ENCODE measurements at places on chromosomes 1 and 21.

GRCh38 chr1:119636491-119637089, 11.5 kb downstream of the ZNF697 start:
- DNase-seq = no peak

GRCh38 chr1:30596891-30597290, 126.5 kb downstream of the MATN1 start:
- DNase-seq = no peak

- no peak for DNase-seq
Measured at GRCh38 chr1:79472067-79472656, 465.6 kb upstream of the ADGRL4 start.

DNA sequence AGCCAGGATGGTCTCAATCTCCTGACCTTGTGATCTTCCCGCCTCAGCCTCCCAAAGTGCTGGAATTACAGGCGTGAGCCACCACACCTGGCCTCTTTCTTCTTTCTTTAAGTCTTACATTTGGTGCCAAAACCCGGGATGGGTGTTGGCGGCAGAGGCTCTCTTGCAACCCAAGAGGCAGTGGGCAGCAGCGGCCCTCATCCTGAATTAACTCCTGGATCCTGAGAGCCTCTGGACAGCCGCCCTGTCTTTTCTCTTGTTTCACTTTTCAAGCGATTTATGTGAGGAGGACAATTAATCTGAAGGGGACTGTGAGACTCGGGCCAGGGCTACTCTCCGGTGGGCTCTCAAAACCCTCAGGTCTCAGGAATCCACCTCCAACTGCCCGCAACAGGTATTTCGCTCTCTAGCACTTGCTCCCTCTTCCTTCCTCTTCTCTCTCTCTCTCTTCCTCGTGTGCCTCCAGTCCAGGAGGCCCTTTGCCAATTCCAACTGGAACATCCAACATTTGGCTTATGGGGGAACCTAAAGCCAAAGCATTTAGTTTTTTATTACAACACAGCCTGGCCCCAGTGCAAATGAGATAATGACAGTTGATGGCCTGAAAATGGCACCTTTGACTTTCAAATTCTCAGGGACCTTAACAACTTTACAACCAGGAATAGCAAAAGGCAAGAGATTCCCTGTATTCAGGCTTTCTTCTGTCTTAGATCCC, 18.1 kb upstream of the SLC2A5 start:
- DNase-seq = no peak

DNA sequence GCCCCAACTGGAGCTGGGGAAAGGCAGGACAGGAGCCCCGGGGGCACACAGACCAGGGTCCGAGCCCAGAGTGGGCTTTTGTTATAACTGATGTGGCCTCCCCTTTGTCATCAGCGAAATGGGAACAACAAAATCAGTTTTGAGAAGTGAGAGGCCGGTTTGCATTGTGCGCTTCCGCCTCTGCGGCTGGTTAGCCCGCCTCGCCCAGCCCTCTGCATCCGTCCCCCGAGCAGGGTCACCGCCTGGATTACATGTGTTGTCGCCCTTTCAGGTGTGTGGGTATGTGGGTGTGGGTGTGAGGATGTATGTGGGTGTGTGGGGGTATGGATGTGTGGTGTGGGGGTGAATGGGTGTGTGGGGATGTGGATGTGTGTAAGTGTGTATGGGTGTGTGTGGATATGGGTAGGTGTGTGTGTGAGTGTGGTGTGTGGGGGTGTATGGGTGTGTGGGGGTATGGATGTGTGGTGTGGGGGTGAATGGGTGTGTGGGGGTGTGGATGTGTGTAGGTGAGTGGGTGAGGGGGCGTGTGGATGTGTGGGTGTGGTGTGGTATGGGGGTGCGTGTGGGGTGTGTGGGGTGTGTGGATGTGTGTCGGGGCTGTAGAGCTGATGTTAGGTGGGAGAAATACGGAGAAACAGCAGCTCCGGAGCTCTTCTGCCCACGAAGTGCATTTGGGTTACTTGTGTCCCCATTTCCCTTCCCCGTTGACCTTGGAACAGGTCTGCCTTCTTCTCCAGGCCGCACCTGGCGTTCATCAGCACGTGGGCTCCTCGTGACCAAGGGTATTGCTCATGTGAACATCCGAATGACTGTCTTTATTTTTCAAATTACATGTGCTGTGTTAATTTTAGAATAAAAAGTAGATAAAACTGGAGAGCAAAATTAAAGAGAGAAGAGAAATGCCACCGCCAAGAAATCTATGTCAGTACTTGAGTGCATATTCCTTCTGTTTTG, 67.6 kb downstream of the FHAD1 start:
- no peak for DNase-seq

DNA sequence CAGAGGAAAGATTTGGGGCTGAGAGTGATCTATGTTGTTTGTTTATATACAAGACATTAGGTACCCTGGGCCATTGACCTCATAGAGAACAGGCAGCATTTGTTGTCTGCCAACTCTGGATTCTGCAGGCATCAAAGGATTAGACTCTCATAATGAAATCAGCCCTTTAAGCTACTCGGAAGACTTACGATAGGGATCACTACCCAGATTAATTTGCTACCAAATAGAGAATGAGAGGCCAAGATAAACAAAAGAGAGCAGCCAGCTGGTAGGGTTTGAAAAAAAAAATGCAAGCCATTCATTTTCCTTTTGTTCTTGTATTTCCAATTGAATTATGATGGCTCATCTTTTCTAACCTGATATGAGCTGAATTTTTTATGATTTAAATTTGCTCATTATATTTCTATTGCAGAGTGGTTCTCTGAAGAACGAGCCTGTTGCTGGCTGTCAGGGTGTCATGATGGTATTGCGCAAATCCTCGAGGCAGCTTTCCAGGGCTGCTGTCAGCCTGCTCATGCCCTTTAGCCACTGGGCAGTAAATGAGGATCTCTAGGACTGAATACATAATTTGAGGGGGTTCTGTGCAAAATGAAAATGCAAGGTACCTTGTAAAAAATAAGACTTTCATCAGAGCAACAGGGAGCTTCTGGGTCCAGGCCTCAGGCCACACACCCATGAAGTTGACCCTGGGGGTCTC, 116.4 kb upstream of the KCNJ15 start:
- DNase-seq = no peak

DNA sequence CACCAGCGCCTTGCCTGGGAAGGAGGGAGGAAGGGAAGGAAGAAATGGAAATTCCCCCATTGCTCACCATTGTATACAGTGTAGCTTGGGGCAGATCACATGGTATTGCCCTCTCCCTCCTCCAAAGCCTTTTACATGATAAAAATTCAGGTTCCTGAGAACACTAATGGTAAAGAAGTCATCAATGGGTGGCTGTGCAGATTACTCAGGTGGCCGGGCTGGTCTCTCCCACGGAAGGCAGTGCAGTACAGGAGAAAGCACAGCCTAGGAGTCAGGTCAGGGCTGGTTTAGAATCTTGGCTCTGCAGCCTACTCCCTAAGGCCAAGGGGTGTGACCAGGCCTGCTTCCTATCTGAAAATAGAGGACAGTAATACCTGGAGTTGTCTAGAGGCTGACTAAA, 107.9 kb downstream of the SUSD4 start:
- DNase-seq = no peak

- no peak for DNase-seq
Measured at GRCh38 chr1:168288311-168289052, 7.8 kb downstream of the TBX19 start.

DNA sequence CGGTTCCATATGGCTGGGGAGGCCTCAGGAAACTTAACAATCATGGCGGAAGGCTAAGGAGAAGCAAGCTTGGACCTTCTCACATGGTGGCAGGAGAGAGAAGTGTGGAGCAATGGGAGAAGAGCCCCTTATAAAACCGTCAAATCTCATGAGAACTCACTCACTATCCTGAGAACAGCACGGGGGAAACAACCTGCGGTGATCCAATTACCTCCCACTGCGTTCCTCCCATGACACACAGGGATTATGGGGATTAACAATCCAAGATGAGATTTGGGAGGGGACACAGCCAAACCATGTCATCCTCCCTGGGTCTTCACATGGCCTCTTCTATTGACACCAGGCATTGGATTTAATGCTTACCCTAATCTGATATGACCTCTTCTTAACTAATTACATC, 455.1 kb upstream of the VAMP3 start:
- DNase-seq = no peak

DNA sequence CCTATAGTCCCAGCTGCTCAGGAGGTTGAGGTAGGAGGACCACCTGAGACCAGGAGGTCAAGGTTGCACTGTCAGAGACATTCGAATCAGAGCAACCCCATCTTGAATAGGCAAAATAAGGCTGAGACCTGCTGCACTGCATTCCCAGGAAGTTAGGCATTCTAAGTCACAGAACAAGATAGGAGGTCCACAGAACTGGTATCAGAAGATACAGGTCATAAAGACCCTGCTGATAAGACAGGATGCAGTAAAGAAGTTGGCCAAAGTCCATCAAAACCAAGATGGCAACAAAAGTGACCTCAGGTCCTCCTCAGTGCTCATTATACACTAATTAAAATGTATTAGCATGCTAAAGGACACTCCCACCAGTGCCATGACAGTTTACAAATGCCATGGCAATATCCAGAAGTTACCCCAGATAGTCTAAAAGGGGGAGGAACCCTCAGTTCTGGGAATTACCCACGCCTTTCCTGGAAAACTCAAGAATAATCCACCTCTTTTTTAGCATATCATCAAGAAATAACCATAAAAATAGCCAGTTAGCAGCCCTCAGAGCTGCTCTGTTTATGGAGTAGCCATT, 65.2 kb upstream of the KLHDC7A start:
- no peak for DNase-seq

Data from CD4-positive, alpha-beta T cell treated with Interleukin-17A for 1 hour (primary cell).